Activated gamma-delta T cell (primary cell): ENCODE measurements at places on chromosomes 11 and 22.

GRCh38 chr11:13189561-13190426 is 87.8 kb upstream of the BMAL1 start:
- DNase-seq, result no peak

GRCh38 chr11:46457021-46457420 is 65.4 kb upstream of the CHRM4 start:
- no peak for DNase-seq

GRCh38 chr11:76382209-76382608 is 1.1 kb downstream of the GVQW3 start:
- DNase-seq, result no peak

- no peak for DNase-seq
Measured at GRCh38 chr11:71170624-71171423, 81.6 kb downstream of the SHANK2 start.

GRCh38 chr11:27150098-27150497 is 109.5 kb downstream of the BBOX1 start:
- no peak for DNase-seq

- DNase-seq, result no peak
Measured at GRCh38 chr11:106420686-106421085, 343.2 kb downstream of the AASDHPPT start.

- DNase-seq, result no peak
Measured at GRCh38 chr11:133950421-133950820, 6.3 kb downstream of the IGSF9B start.

DNA sequence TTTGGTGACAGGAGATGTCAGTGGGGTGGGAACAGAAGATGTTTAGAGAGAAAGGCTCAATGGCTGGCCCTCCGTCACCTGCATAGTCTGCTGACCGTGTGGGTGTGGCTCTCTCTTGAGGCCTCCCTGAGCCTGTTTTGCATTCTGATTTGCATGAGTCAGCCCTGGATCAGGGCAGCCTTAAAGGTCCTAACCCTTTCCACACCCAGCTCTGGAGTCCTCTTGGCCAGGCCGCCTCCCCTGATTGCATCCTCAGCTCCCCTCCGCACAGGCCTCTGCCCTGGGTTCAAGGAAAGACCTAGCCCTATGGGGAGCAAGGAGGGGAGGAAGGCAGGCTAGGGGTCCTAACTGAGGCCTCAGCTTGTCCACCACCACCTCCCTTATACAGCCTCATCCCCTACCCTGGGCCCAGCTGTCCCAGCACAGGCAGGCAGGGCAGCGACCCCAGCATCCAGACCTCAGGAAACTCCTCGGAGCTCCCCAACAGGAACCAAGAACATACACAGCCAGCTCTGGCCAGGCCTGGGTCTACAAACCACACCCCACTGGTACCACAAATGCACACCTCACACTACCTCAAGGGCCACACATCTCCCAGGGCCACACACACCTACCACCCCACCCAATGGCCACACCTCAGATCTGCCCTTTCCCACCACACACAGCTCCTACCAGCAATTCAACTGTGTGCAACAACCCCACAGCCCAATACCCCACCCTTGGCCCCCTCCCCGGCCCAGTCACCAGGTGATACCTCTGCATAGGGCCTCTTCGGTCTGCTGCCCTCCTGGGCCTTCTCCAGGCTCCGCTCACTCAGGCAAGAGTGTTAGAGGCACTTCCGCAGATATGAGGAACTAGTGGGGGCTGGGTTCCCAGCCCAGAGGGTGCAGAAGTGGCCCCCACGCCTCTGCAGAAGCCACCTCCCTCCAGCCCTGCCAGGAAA is 13.7 kb downstream of the ARAP1 start:
- DNase-seq, result no peak

- DNase-seq, result no peak
Measured at GRCh38 chr11:126917531-126918204, 82.9 kb downstream of the KIRREL3 start.

GRCh38 chr22:37079668-37080171 is 28.2 kb downstream of the KCTD17 start:
- DNase-seq, result peak; percentile 45

- no peak for DNase-seq
Measured at GRCh38 chr22:38413085-38414008, 41.7 kb downstream of the KCNJ4 start.

- no peak for DNase-seq
Measured at GRCh38 chr11:70159627-70160570, 43.2 kb upstream of the FADD start.

- no peak for DNase-seq
Measured at GRCh38 chr22:27247701-27248434, 553.7 kb downstream of the MN1 start.

DNA sequence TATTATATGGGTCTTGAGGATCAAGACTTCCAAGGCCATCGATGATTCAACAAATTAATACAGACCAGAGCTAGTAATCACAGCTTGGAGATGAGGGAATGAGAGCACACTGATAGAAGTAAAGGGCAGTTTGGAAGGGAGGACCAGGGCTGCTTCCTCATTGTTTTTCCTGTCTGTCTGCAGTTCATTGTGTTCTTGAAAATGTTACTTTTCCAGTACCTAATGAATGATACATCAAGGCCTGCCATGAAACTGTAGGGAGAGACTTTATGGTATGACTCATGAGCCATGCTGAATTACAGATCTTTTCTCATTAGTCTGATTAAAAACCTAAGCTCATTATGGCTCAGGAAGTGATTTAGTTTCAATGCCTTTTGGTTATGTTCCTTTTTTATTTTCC is 855.6 kb downstream of the KCNA4 start:
- DNase-seq, result no peak

DNA sequence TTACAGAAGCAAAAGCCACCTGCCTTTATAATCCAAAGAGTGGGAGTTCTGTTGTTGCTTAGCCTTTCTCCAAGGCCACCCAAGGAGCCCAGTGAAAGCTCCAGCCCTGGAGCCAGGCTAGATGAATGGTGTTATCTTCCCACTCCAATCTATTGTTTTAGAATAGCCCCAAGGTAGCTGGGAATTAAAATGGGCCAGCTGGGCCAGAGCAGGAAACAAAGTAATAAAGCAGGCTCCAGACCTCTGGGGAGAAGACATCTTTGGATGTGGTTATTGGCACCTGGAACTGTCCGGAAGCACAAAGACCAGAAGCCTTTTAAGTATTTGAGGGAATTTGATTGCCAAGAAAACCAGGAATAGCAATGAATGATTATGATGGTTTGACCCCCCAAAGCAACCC is 8.8 kb downstream of the C11orf96 start:
- no peak for DNase-seq

DNA sequence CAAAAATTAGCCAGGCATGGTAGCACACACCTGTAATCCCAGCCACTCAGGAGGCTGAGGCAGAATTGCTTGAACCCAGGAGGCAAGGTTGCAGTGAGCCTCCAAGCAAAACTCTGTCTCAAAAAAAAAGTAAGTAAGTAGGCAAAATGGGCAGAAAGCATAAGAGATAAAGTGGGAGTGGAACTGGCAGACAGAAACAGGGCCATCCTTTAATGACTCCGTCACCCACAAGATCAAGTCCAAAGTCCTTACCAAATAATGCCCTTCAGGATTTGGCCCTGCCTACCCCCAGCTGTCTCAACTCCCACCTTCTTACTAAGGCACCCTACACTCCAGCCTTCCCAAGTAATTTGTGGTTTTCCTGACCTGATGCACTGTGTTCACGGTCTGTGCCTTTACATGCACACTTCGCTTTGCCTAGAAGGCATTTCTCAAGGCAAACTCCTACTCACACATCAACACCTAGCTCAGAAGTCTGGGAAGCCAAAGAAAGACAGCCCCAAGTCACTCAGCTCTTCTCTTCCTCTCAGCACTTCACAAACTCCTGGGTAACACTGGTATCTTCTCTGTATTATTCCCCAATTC is 6.1 kb downstream of the MAPK1 start:
- no peak for DNase-seq

DNA sequence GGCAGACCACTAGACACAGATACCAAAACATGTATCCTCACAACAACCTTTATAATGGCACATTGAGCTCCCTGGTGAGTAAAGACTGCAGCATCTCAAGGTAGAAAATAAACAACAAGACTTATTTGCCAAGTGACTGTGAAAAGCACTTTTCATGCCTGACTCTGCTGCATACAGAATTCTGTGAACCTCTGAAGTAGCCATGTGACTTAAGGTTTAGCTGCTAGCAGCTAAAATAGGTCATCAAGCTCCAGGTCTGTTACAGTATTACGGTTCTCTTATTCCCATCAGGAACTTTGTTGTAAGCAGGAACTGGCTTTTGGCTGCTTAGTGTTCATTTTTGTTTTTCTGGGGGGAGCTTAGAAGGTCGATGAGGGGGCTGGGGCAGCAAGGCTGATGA is 139.4 kb downstream of the PAX6 start:
- DNase-seq, result no peak

GRCh38 chr11:120800206-120800605 is 223.7 kb upstream of the TBCEL start:
- DNase-seq, result no peak

GRCh38 chr11:76567261-76567660 is 103.3 kb downstream of the LRRC32 start:
- no peak for DNase-seq

GRCh38 chr22:19772673-19773469 is 12.3 kb downstream of the TBX1 start:
- DNase-seq, result no peak

- no peak for DNase-seq
Measured at GRCh38 chr11:96134602-96135001, 208.4 kb downstream of the MAML2 start.

DNA sequence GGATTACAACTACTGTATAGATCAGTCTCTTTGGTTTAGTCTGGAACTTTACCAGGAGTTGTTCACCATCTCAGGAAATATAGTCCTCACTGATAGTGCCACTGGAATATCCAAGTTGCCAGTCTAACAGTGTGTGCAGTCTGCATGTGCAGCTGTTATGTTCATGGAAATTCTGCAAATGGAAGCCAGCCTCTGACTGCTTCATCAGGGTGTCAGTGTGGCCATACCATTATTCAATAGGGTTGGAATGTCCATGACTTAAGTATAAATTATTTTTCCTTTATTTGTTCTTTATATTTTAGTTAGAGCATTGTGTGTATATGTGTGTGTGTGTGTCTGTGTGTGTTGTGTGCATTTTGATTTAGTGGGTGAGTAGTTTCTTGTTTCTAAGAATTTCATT is 51.8 kb downstream of the C11orf96 start:
- DNase-seq, result no peak

GRCh38 chr22:30881361-30882183 is 87.0 kb downstream of the MORC2 start:
- DNase-seq, result no peak
